ENCODE measurements at places on chromosomes 5 and 9. TPM values are rescaled to one million over a fixed set of nuclear protein-coding genes. Genes with fewer than 3 reads are reported as not detected.

PCDHGB6 gene
- total RNA-seq: 5.3 TPM

GPR150 gene
- 0.32 TPM for total RNA-seq

DNM1 gene
- total RNA-seq: 24.1 TPM

PCDHB8 gene
- total RNA-seq: 2.4 TPM

F12 gene
- not detected for total RNA-seq

IL33 gene
- total RNA-seq: 40.1 TPM

ZDHHC11B gene
- 6.9 TPM for total RNA-seq

IFNE gene
- not detected for total RNA-seq

DMRT2 gene
- 3.6 TPM for total RNA-seq

TLX3 gene
- not detected for total RNA-seq

PPP1R26 gene
- total RNA-seq: 10.6 TPM

ORM2 gene
- not detected for total RNA-seq

CBY3 gene
- not detected for total RNA-seq

MYOT gene
- 0.64 TPM for total RNA-seq

STKLD1 gene
- total RNA-seq: not detected

TNFAIP8 gene
- total RNA-seq: 29.6 TPM

PPP6C gene
- total RNA-seq: 52.7 TPM

PCDHB7 gene
- total RNA-seq: 1.6 TPM

CACNA1B gene
- total RNA-seq: not detected

GABRA1 gene
- not detected for total RNA-seq
